Natural killer cell (primary cell): ENCODE measurements at places on chromosomes 1 and 21. TPM values are rescaled to one million over a fixed set of nuclear protein-coding genes. Genes with fewer than 3 reads are reported as not detected.

- H3K4me1 ChIP-seq = no peaks in the 10 kb centered on the region
- no peak overlapping the region for H3K27ac ChIP-seq
- no peak overlapping the region for H3K4me3 ChIP-seq
- peaks cover 2% of the 10 kb centered on the region for H3K27me3 ChIP-seq
Observed at GRCh38 chr1:119882132-119883049, 13.9 kb downstream of the ADAM30 start.

- DNase-seq = no peak
- H3K4me3 ChIP-seq = no peak overlapping the region
- H3K36me3 ChIP-seq = no peaks in the 10 kb centered on the region
- H3K27ac ChIP-seq = no peak overlapping the region
Observed at GRCh38 chr1:102884238-102884637, 224.1 kb downstream of the COL11A1 start.

DNA sequence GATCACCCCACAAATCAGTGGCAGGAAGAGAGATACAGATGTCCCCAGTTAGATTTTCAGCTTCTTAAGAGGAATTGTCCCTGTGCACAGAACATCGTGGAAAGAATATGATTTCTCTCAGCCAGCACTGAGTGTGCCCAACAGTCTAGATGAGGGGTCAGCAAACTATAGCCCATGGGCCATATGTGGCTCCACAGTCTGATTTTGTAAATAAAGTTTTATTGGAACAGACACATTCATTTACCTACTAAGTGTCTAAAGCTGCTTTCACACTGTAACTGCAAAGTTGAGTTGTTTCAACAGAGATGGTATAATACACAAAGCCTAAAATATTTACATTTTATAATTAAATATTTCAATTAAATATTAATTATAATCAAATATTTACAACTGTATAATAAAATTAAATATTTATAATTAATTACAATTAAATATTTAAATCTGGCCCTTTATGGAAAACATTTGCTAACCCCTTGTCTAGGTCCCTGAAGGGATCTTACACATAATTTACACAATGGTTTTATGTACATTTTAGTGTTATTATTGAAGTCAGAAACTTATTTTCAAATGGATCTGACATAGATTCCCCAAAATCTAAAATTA is 407.6 kb downstream of the PTPRU start:
- no peaks in the 10 kb centered on the region for H3K27me3 ChIP-seq
- DNase-seq = no peak
- H3K27ac ChIP-seq = no peak overlapping the region
- H3K4me1 ChIP-seq = no peaks in the 10 kb centered on the region

BEND5 gene
- total RNA-seq = 2.6 TPM

KTI12 gene
- 12.6 TPM for total RNA-seq
